NB4 (cell line): ENCODE measurements at places on chromosomes 16 and 17.

DNA sequence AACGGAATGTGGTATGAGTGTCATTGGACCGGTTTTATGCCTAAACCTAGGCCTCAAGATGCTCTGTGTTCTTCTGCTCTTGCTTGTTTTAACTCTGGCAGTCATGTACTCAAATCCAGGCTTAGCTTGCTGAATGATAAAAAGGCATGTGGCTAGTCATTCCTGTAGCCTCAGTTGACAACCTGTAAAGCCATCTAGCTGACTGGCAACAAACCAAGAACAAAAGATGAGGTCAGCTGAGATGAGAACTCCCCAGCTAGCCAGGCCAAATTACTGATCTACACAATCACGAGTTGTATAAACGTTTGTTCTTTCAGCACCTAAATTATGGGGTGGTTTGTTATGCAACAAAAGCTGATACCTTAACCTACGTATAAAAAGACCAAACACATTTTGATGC lies 1406.0 kb upstream of the CDH8 start:
- DNase-seq: no peak

DNA sequence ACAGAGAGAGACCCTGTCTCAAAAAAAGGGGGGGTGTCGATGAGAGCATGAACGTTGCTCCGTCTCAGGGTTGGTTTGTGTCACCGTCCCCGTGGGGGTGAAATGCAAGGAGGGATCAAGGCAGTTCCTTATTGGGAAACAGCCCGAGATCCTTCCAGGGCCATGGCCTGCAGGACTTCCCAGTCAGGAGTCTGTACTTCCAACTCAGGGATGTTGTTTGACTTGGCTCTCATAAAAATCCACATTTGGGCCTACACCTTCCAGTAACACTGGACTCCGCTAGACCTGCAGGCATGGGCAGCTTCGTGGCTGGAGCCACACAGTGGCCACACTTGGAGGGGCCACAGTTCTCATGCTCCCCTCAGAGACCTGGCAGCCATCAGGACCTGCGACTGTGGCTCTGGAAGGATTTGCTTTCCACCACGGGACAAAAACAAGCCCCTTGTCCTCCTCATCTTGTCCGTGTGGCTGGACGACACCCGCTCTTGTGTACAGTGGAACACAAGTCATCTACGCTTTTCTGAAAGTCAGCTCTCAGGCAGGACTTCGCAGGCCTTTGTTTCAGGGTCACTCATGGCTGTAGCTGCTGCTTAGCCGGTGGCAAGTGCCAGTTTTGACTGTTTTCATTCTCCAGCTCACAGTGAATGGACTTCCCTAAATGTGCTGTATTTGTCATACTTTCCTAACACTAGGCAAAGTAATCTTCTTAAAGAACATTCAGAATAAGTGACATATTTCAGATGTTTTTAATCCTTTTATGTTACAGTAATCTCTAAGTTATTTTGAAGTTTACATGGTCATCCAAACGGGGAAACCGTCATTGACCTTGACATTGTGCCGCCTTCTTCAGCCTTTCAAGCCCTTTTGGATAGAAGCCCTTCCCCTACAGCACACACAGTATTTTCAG lies 24.2 kb upstream of the IL17C start:
- no peak for DNase-seq

- DNase-seq: no peak
These were observed 311.4 kb upstream of the GOT2 start for GRCh38 chr16:59045501-59045900.

DNA sequence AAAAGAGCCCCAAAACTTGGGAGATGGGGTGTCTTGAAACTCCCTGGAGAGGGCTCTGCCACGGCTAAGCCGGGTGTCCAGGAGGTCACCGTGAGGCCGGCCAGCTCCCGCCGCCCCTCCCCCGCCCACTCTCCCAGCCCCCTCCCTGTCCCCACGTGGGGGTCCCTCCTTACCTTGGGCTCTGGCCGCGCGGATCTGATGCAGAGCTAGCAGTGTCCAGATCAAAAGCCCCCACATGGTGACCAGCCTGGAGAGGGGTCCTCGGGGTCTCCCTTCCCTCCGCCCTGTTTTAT lies 447 bp downstream of the SDK2 start:
- no peak for DNase-seq

DNA sequence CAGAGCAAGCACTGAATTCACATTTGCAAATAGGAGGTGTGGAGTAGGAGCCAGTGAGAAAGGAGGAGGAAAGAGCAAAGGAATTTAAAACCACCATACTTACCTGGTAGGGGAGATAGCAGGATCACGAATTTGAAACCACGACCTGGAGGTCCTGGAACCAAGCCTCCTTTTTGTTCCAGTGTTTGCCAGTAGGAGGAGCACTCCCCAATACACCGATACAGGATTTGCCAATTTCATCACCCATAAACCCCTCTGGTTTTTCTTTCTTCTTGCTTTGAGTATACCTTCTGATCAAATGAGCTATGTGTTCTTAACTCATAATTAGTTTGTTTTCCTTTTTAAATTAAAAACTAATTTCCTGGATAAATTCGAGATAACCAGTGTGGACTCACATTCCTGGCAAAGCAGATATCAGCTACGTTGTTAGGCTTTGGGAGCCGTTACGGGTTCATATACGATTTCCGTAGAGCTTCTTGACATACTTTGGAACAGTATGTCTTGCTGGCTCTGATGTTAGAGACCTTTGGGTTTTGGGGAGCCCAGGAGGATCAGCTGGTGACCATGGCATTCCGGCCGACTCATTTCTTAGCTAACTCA lies 22.7 kb downstream of the BCO1 start:
- DNase-seq: peak; percentile 47

- DNase-seq: no peak
These were observed 77.5 kb downstream of the CDK5R1 start for GRCh38 chr17:32564325-32564724.
